ENCODE measurements at places on chromosomes 12 and 14.
A peak's percentile ranks its signal among the peaks of the same experiment; 100 is the strongest.

- DNase-seq, result no peak
These were observed 108.5 kb upstream of the SOX5 start for GRCh38 chr12:24057920-24058476.

- no peak for DNase-seq
These were observed at the start of gene LRFN5 for GRCh38 chr14:41606532-41607303. Gene LRFN5 (plus strand): TSS chr14:41606876.

GRCh38 chr14:24123424-24124417, 6.7 kb upstream of the FITM1 start:
- DNase-seq, result no peak

DNA sequence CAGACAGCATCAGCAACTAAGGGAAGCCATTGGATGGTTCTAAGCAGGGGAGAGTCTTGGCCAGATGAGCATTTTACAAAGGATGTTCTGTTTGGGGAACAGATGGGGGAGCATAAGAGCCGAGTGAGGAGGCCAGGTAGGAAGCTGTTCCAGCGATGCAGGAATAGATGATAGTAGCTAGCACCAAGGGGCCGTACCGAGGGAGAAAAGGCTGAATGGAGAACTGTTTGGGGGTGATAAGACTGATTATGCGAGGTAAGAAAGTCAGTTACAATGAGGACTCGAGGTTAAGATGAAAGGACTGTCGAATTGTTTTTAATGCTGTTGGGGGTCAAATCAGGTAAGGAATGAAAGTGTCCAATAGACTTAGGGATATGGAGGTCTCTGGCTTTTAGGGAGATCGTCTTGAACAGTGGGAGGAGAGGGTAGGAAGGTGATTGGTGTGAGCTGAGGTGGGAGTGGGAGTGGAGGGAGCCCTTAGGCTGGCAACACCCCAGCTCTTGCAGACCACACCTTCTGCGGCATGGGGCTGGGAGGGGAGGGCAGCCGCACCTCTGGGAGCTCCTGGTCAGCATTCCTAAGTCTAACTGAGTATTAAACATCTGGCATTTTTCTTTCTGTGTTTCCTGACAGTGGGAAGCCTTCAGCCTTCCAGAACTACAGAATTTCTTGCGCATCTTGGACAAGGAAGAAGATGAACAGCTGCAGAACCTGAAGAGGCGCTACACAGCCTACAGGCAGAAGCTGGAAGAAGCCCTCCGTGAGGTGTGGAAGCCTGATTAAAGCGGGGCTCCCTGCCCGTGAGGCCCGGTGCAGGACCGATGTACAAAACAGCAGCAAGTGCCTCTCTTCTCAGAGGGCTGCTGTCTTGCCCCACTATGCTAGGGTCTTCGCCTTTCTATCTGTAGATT, 64.8 kb downstream of the GNS start:
- no peak for DNase-seq

DNA sequence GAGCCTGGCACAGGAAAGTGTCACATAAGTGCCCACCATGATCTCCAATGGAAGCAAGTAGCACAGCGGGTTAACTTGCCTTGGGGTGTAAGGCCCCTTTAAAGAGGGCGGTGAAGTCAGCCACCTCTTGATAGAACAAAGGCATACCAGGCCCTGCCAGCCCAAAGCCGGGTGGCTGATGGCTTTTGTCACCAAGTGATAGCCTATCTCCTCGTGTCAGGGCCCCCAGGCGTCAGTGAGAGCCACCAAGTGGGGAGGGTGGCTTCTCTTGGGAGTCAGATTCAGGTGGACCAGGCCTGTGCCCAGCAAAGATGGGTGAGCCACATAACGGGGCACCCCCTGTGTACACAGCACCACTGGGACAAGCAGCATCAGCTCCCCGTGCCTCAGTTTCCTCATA, 8.3 kb upstream of the MYL2 start:
- DNase-seq, result no peak

- DNase-seq, result no peak
These were observed 430.0 kb upstream of the SOX5 start for GRCh38 chr12:24379433-24379832.

DNA sequence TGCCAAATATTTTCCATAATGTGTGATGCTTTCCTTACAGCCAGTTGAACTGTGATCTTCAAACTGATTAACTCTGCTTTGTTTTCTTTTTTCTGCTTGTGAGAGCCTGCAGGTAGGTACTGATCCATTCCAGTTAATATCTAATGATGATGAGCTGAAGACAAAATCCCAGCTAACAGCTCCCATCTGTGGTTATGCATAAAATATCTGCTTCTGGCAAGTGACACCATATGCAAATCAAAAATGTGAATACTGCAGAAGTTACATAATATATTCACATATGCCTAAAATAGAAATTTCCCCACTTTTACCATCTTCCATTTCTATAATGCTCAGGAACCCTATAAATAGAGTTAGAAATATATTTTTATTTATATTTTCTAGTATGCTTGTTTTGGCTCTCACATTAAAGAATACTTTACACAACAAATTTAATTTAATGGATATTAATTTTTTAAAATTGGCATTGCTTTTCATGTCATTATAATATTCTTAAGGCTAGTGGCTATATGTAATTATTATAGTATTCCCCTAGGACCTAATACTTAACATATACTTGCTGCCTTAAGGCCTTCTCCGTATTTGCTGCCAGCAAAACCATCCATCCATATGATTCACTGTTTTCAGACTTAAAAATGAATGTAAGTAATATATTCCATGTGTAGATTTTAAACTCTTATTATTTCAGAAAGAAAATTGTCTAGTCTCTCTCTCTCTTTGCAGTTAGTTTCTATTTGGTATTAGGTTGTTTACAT, 83.8 kb downstream of the CCER1 start:
- no peak for DNase-seq

DNA sequence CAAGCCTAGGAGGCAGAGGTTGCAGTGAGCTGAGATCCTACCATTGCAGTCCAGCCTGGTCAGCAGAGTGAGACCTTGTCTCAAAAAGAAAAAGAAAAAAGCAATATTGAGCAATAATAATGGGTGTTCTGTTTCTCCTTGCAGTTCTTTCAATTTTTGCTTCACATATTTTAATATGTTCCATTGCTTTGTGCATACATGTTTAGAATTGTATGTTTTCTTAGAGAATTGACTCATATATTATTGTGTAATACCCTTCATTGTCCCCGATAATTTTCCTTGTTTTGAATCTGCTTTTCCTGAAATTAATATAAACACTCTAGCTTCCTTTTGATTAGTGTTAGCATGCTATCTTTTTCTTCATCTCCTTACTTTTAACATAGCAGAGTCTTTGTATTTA, 138.4 kb upstream of the NPAS3 start:
- DNase-seq, result no peak

DNA sequence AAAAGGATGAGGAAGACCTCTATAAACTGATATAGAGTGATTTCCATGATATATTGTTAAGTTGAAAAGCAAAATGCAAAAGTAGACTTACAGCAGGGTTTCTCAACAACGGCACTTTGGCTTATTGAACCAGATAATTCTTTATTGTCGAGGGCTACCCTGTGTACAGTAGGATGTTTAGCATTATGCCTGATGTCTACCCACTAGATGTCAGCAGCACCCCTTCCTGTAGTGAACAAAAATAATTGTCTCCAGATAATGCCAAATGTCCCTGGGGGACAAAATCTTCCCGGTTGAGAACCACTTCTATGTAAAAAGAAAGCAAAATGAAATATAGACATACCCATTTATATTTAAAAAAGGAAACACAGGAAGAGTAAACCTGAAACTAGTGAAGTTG, 32.4 kb downstream of the ABCD2 start:
- no peak for DNase-seq

DNA sequence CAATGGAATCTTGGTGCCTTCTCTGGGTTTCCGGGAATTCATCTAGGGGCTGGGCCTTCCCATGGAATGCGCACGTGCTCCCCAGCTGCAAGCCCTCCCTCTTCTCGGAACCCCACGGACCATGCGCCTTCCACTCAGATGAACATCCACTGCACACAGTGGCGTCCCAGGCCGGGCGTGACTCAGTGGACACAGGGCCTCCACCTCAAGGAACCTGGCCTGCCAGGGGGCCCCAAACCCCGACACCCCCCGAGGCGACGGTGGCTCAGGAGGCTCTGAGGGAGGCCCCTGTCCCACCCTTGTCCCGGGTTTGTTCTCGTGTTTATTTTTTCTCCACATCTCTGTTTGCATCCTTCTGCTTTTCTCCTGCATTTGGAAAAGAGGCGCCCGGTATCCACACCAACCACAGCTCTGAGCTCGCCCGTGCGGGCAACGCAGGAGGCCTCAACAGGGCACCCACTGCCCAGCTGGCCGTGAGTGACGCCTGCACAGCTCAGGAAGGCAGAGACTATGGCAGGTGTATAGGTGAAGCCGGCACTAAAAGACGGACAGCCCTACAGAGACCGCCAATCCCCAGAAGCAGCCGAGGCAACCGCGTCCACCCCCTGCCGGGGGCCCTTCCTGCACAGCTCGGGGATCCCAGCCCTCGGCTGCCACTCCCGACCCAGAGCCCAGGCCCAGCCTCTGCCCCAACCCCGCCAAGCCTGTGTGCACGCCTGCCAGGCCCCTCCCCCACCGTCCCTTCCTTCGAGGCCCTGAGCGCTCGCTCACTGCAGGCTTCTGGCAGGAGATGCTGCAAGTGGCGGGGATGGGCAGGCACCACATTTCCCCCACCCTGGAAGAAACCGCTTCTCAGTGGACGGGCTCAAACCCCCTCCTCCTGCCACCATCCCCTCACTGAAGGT, 23.8 kb upstream of the GALNT9 start:
- no peak for DNase-seq

DNA sequence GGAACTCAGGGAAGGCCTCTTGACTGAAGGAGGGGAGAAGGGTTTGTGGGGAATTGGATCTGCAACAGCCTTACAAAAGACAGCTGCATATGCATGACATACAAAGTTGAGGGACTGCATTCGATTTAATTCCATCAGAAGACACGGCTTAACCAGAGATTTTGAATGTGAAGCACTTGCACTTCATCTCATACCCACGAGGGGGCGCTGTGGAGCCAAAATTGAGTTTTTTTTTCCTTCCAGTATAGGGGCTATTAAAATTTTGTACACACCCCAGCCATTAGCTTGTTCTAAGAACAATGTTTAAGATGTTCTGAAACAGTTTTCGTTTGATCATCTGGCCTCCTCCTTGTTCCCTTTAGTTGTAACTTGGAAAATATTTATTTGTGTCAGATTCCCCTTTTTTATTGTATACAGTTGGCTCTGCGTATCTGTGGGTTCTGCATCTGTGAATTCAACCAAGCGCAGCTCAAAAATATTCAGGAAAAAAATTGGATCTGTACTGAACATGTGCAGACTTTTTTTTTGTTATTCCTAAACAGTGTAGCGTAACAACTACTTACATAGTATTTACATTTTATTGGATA, 1.6 kb downstream of the SUDS3 start:
- peak; percentile 92 for DNase-seq

DNA sequence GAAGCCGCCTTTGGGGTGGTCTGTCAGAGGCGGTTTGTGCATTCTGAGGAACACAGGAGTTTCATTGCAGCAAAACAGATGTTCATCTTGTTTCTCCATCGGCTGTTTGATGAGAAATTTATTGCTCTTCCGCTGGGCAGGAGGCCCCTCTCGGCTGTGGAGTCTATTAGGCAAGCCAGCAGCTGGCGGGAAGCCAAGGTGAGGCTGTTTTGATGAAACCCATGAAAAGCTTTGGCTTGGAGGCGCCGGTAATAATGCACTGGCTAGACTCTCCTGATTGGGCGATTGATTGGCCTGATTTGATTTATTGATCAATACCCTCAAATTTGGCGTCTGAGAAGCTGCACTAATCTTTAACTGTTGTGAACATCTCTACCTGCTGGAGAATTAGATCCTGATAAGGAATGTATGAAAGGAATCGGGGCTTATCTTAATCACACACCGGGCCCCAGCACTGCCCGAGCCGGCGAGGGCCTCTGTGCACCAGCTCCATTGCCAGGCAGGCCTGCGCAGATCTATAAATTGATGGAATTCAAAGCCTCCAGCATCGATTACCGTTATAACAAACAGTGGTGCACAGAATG, 187.7 kb downstream of the PHETA1 start:
- DNase-seq, result no peak

DNA sequence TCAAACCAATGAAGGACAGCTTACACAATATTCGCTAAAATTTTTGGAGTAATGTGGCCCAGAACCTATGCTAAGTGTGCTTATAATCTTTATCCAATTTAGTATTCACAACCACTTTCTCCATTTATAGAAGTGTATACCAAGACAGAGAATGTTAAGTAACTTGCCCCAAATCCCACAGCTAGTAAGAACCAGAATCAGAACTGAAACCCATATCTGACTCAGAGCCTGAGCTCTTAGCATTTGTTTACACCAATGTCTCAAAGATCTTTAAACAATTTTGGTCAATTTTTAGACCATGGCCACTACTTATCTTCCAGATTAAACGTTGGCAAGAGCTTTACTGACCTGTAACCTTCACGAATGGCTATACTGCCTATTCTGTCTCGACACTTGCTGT, 53.0 kb downstream of the PAPLN start:
- no peak for DNase-seq

- DNase-seq, result no peak
These were observed 51.8 kb upstream of the FBRSL1 start for GRCh38 chr12:132437943-132438700.

DNA sequence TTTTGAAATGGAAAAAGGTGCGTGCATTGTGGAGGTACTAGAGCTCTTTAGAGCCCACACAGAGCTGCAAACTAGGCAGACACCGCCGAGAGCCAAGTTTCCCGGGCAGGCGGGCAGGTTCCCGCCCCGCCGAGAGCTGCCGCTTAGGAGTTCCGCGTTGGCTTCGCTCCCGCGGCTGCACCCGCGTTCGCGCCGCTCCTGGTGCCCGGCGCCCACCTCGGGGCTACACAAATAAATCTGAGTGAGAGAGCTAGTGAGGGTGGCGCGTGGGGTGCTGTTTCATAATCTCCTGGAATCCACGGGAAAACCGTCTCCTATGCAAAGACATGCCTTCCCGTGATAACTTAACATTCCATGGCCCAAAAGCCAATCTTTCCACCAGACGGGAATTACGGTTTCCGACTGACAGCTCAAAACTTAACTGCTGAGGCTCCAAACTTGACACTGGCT, 645 bp downstream of the KITLG start:
- DNase-seq, result no peak

DNA sequence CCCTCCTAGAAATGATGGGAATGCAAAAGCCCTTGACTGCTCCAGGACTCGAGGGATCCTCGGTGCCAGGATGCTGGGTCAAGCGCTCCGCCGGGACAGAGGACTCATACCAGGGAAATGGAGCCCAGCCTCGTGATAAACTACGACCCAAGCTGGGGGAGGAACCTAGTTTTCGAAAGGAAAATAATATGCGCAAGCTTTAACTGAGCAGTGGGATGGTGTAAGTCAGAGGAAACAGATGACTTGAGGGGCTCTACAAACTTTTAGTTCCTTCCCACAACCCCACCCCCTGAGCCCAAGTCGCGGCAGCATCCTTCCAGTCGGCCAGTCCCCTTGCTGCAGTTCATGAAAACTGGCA, 654 bp upstream of the SUPT16H start:
- DNase-seq, result no peak

DNA sequence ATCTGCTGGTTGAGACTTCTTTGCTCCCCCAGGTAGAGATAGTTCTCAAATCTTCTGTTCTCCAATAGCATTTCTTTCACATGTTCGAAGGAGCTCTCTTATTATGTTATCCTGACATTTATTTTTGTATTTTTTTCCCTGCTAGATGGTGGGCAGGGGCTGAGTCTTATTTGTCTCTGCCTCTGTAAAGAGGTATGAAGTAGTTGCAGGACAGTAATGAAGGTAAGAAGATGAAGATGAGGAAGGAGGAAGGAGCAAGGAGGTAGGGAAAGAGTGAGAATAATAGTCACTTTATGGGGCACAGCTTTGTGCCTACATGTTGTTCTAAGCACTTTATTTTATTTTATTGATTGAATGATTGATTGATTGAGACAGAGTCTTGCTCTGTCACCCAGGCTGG, 5.0 kb upstream of the CIROP start:
- DNase-seq, result no peak

Measured in activated effector memory CD4-positive, alpha-beta T cell treated with anti-CD3 and anti-CD28 coated beads, Interleukin-2, amount 50 U/mL, for 16 hours (primary cell).